ENCODE measurements at places on chromosomes 7 and 10.
A peak's percentile ranks its signal among the peaks of the same experiment; 100 is the strongest.

DNA sequence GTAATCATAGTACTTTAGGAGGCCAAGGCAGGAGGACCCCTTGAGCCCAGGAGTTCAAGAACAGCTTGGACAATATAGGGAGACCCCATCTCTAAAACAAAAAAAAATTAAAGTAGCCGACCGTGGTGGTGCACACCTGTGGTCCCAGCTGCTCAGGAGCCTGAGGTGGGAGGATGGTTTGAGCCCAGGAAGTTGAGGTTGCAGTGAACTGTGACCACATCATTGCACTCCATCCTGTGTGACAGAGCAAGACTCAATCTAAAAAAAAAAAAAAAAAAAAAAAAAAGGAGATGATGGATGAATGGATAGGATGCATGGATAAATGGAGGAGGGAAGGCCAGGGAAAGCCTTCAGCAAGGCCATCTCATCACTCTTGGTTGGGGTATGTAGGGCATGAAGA lies 33.4 kb upstream of the BMPR1A start:
- no peak for DNase-seq

- DNase-seq, result no peak
Observed at GRCh38 chr7:78165454-78165853, 366.9 kb downstream of the PHTF2 start.

- no peak for DNase-seq
Observed at GRCh38 chr7:152607007-152607406, 68.9 kb downstream of the XRCC2 start.

DNA sequence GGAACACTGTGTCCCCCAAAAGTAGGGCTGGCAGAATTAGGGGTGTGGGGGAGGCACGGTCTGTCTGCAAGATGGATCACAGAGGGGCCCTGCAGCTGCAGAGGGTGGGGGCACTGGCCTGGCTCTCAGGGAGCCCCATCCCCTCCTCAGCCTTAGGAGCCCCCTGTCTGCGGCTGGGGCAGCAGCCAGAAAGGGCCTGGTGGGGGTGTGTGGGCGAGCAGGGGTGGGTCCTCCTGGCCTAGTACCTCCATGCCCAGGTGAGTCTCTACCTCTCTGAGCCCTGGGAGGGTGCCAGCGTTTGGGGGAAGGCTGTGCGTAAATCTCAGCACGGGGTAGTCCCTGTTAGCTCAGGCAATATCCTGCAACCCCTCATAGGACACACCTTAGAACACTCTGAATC lies 280.5 kb upstream of the PPP2R2D start:
- no peak for DNase-seq

DNA sequence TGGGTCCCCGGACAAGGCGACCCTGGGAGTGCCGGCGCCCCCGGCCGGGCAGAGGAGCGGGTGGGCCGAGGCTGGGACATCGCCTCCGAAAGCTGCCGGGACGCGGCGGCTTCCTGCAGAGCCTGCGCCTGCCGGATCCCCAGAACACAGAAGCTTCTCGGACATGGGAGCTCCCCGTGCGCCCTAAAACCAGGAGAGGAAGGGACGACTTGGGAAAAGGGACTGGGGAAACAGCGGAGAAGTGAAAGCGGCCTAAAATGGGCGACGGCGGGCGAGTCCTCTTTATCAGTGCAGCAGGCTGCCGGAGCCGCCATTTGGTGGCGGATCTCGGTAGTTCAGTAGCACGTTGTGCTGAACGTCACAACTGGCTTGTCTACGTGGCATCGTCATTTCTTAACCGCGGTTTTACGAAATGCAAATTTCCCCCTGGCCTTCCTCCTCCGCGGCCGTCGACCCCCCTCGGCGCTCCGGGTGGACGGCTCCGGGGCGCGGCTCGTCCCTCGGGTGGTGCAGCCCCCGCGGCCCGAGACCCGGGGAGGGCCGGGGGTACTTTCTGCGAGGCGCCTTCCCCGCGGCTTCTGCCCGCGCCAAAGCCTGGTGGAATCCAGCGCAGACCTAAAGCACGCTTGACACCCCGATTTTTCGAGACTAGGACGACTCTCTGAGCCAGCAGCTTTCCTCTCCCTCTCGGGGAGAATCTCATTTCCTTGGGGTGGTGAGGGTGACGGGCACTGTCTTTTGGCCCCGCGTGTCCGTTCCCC lies 9.9 kb upstream of the SPAG6 start:
- no peak for DNase-seq

DNA sequence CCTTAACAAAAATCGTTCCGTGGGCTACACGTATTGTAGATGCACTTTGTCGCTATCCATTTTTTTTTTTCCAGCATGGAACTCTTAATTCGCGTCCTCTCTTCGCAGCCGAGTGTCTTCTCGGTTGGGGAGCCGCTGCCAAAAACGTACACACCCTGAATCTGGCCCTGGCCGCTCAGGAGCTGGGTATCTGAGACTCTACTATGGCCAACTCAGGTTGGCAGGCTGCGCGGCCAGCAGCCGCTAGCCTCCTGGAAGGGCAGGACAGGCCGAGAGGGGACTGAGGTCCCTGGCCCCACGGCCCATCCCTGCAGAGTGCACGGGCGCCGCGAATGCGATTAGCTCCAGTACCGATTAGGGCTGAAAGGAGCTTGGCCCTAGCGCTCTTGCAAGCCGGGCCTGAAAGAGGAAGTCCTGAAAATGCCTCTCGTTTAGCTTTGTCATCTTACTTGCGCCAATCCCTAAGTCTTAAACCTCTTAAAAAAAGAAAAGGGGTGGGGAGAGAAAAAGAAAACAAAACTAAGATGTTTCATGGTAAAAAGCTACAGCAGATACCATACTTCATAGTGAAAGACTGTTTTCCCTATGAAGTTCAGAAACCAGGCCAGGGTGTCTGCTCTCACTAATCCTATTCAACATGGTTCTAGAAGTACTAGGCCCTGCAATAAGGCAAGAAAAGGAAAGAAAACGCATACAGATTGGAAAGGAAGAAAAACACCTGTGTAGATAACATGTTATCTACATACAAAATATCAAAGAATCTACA lies 113.2 kb upstream of the RHEB start:
- DNase-seq, result peak; percentile 40

- no peak for DNase-seq
Observed at GRCh38 chr7:24700521-24701260, 56.6 kb downstream of the GSDME start.

DNA sequence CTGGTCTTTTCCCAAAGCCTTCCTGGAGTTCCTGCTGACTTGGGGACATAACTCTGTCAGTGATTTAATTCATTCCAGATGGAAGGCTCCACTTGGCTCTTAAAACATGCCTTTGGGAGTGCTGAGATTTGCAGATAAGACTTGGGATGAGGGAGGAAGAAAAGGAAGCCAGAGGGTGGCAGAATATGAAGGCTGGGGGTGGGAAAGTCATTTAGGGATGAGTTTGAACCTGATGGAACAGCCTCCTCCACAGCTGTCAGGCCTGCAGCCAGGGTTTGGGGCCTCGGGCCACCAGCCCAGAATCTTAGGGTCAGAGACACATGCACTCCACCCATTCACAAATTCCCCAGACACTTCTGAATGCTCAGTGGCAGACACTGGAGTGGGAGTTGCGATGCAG lies 28.4 kb upstream of the EIF5AL1 start:
- DNase-seq, result no peak

DNA sequence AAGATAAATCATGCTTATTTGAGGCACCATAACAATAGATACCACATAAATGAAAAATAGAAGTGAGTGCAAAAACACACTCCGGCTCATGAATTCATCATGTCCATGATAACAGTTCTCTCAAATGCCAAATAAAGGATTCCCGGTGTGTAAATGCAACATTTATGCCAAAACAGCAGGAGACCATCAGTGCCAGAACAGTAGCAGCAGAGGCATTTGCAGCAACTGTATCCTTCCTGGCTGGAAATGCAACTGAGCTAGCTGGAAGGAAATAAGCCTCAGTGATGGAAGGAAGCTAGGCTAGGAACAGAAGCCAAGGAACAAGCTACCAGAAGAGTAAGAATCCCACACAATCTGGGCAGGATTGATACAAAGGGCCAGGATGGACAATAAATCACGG lies 79.9 kb upstream of the THSD7A start:
- DNase-seq, result no peak

DNA sequence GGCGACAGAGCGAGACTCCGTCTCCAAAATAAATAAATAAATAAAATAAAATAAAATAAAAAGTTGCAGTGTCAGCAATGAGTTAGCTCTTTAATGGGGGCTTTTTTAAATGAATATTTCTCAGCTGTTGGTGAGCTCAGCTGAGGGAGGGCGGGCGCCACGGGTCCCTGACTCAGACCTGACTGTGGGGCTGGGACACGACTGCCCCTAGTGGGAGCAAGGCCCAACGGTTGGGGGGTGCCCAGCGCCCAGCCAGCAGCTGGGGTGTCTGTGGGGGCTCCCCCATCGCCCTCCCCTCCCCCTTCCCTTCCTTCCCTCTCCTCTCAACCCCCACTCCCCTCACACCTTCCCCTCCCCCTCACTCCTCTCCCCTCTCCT lies 46.6 kb downstream of the PWWP2B start:
- peak; percentile 50 for DNase-seq

GRCh38 chr7:9250876-9251275 lies 817.5 kb downstream of the NXPH1 start:
- DNase-seq, result no peak

DNA sequence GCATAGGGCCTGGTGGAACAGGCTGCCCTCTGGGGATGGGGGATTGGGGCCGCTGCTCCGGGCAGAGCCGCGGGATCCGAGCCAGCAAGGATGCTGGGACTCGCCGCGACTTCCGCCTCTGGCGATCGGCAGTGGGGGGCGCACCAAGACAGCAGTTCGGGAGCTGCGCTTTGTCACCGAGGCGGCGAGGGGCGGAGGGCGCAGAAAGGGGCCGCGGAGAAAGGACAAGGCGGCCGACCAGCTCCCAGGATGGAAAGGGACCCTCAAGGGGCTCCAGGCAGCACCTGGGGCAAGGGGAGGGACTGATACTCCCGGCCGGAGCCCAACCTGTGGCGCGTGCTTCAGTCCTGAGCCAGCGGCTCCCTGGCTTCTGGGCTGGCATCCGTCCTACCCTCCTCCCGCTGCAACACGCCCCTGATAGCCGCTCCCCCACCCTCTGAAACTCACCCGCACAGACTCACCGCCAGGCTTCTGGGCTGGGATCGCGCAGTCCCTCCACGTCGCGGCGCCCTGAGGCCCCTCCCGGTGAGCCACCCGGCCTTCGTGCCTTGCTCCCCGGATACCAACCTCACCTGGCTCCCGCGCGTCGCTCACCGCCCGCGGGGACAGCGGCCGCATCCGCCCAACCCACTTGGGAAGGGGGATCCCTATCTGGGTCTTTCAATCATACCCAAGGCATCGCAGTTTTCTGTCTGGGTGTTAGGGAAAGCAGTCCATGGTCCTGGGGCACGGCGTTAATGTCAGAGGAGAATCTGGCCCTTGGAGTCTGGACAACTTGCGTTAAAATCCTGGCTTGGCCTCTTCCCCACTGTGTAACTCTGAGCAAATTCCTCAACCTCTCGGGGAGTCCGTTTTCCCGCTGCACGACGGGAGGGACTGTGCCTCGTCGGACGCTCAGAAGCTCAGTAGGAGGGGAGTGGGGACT lies 7.0 kb upstream of the EVX1 start:
- DNase-seq, result no peak

DNA sequence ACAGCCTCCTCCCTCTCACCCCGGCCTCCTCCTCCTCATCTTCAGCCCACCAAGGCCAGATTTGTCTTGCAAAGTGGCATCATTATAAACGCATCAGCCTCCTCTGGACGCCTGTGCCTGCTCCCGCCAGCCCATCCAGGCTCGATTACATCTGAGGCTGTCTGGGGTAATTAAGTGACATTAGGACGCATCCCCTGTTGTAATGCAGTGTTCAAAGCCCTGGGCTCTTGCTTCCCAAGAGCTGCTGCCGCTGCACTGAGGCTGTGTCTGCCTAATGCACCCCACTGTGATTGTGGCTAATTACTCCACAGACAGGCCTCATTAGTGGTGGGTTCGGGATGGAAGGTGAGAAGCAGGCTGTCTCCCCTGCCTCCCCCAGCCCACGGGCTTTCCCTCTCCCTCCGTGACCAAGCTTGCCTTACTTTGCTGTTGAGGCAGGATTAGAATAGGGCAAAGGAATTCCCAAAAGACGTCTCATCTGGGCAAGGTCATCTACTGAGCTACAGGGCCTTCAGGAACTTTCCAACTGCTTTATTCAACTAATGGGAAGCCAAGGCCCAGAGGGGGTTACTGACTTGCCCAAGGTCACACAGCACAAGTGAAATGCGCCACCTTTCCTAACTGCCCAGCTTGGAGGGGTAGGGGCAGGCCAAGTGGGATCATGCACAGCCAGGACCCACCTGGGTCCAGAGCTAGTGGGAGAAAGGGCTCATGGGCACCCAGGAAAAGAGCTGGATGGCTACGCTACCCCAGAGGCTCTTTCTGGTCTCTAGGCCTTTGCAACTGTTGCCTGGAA lies 66.2 kb upstream of the PCBD1 start:
- no peak for DNase-seq

- no peak for DNase-seq
Observed at GRCh38 chr7:109402107-109402506, 832.4 kb downstream of the DNAJB9 start.

- no peak for DNase-seq
Observed at GRCh38 chr10:32953277-32953927, 4.6 kb downstream of the ITGB1 start.
